ENCODE measurements at places on chromosomes 7 and 10.

GRCh38 chr10:42744134-42744701 lies 38.4 kb upstream of the BMS1 start:
- no peak for DNase-seq

DNA sequence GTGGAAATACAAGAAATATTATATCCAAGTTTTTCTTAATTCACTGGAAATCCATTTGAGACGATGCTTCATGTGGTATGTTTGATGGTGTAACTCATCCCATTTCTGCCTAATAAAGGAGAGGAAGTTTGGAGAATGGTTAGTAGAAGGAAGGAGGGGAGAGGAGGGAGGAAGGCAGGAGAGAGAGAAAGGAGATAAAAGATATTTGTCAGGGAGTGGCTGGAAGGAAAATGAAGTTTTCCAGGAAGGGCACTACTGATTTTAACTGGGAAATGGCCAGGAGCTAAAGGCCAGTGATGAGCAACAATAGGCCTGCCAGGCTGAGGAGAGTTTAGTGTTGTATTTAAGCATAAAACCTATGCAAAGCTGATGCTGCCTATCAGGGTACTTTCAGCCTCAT lies 182.0 kb downstream of the STK31 start:
- no peak for DNase-seq

DNA sequence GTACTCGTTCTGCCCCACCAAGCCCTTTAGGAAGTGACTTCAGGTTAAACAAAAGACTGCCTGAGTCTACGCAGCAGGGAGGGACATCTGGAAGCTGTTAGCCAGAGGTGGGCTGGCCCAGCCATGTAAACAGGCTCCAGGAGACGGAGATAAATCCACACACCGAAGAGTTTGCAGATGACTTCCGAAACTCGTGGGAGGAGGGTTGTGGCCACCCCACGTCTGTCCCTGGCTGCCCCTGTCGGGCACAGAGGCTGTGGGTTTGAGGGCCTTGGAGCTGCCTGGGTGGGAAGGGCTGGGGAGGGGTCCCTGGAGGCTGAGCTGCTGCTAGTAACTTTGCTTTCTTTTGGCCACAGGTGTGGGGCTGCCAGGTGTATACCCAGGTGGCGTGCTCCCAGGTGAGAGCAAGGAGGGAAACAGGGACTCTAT lies 15.6 kb downstream of the ELN start:
- DNase-seq, result no peak

DNA sequence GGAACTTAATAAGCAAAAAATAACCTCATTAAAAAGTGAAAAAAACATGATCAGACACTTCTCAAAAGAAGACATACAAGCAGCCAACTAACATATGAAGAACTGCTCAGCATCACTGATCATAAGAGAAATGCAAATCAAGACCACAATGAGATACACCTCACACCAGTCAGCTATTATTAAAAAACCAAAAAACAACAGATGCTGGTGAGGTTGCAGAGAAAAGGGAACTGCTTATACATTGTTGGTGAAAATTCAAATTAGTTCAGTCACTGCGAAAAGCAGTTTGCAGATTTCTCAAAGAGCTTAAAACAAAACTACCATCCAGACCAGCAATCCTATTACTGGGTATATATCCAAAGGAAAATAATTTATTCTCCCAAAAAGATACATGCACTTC lies 513.3 kb downstream of the MDFIC start:
- no peak for DNase-seq

GRCh38 chr7:131285556-131285955 lies 42.1 kb upstream of the MKLN1 start:
- DNase-seq, result no peak

- no peak for DNase-seq
Measured at GRCh38 chr10:86287966-86288579, 78.5 kb downstream of the GRID1 start.

GRCh38 chr10:122450353-122450990 lies 4.0 kb upstream of the ARMS2 start:
- no peak for DNase-seq

DNA sequence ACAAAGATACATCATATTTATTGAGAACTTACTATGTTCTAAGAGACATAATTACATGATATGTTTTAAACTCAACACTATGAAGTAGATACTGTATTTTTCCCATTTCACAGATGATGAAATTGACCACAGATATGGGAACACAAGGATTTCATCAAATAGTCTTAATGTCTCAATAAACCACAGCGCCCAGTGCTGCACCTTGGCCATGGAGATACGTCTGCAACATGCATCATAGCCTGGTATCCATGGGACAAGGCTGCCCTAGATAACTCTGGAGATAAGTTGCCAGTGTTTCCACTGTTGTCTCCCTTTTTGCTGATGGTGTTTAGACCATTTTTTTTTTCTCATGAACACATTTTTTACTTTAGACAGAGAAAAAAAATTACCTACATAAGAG lies 97.5 kb downstream of the GNAT3 start:
- no peak for DNase-seq

DNA sequence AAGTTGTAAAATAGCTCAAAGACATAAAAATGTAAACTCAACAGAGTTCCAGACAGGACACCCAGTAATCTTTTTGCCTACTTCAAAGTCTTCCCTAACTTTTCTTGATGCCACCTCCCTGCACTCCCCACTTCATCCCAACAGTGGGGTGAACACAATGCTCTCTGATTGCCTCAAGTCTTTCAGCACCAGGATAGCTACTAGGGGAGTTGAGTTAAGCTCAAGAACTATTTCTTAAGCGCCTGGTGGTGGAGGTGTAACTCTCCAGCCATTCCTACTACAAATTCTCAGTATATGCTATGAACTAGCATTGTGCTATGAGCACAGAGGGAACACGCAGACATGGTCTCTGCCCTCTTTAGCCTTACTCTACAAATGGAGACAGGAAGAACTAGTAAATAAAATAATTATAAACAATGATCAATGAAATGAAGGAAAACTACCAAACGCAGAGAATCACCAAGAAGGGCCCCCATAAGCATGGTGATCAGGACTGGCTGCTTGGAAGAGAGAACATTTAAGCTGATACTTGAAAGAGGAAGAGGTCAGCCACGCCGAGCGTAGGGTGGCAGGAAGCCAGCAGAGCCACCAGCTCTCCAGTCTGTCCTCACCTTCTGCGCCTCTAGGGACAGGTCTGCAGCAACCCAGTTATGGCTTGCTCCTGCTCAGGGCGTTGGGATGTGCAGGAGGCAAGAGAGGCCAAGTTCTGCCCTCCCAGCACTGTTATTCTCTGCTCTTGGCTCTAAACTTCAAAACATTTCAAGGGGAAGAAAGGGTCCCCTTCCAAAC lies 16.7 kb upstream of the FRA10AC1 start:
- DNase-seq, result no peak

- no peak for DNase-seq
Measured at GRCh38 chr7:471866-472639, 47.6 kb downstream of the PDGFA start.

DNA sequence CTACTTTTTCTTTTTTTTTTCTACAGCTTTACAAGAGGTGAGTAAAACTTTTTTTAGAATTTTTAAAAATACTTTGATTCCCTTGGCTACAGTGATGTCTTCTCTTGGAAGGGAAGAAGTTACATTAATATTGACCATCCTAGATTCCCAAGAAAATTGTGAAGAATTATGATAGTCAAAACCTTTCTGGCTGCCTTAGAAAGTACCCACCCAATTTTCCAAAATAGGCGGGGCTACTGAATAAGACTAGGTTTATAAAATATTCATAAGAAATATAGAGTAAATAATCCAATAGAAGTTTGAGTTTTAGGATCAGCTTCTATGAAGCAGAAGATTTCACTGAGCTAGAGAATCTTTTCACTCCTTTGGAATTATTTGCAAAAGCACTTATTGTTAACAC lies 3.0 kb downstream of the COL1A2 start:
- no peak for DNase-seq

DNA sequence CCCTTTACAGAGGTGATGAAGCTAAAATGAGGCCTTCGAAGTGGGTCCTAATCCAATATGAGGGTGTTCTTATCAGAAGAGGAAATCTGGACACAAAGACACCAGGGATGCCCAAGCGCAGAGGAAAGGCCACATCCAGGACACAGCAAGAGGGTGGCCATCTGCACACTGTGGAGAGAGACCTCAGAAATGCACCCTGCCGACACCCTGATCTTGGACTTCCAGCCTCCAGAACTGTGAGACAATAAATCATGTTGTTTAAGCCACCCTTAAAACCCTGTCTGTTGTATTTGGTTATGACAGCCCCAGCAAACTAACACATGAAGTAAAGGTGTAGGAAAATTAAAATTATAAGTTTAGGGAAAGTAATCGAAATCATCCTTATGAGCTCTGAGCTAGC lies 64.0 kb downstream of the CDC123 start:
- no peak for DNase-seq

- DNase-seq, result no peak
Measured at GRCh38 chr10:126500866-126501265, 112.6 kb upstream of the ADAM12 start.

DNA sequence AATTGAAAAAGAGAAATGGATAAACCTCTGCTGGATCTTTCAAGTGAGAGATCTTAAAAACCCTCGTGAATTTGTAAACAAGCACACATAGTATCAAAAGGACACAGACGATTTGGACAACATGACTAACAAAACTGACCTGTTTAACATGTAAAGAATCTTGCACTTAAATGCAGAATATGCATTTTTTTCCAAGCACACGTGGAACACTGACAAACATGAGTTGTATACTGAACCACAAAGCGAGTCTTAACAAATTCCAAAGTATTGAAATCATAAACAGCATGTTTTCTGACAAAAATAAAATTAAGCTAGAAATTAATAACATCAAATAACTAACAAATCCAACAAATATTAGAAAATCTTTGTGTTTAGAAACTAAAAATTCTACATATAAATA lies 65.0 kb upstream of the ZNF746 start:
- no peak for DNase-seq

GRCh38 chr10:11338160-11338844 lies 273.1 kb downstream of the USP6NL start:
- no peak for DNase-seq
